GM23248 (cell line): ENCODE measurements at places on chromosomes 3 and 15.

DNA sequence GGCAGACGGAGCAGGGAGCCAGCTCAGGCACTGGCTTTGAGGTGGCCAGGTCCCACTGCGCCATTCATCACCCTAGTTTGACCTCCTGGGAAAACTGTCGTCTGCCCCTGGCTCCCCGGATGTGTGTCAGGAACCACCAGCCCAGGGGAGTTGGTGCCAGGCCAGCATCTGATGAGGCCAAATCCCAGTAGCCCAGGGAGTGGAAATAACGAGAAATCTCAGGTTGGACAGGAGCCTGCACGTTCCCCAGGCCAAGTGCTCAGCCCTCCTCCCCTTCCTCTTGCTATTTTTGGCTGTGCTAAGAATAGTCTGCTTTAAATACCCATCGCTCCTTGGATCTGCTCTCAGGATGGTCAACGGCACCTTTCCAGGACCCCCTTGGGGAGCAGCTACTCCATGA lies 93.1 kb upstream of the RPL32 start:
- DNase-seq, result peak; percentile 53

DNA sequence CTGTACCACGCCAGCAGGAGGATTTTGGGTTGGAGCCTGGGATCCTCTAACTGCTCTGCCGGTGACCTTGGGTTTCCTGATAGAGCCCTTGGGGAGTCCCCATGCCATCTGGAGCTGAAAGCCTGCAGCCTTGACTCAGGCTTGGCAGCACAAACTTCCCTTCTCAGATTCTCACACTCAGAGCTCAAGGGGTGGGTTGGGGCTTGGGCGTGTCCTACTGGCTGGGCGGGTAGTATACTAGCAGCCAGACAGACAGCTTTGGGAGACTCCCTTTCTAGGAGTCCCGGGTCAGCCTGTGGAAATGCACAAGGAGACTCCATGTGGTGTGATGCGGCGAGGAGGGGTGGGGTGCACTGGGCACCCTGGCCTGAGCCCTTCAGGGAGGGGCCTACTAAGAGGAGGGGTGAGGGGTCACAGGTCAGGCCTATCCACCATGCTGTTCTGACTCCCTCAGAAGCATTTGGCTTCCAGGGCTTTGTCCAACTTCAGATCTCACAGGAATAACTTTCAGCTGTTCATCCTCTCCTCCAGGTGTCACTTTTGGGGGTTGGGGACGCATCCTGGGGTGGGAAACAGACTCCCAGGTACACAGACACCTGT lies 21.6 kb upstream of the PLXNA1 start:
- peak; percentile 92 for DNase-seq

- DNase-seq, result no peak
Observed at GRCh38 chr3:108430540-108430939, 79.9 kb downstream of the MYH15 start.

- peak; percentile 95 for DNase-seq
Observed at GRCh38 chr3:133426721-133427120, 26.9 kb downstream of the BFSP2 start.

- DNase-seq, result no peak
Observed at GRCh38 chr3:172820492-172820891, 70.0 kb downstream of the ECT2 start.

DNA sequence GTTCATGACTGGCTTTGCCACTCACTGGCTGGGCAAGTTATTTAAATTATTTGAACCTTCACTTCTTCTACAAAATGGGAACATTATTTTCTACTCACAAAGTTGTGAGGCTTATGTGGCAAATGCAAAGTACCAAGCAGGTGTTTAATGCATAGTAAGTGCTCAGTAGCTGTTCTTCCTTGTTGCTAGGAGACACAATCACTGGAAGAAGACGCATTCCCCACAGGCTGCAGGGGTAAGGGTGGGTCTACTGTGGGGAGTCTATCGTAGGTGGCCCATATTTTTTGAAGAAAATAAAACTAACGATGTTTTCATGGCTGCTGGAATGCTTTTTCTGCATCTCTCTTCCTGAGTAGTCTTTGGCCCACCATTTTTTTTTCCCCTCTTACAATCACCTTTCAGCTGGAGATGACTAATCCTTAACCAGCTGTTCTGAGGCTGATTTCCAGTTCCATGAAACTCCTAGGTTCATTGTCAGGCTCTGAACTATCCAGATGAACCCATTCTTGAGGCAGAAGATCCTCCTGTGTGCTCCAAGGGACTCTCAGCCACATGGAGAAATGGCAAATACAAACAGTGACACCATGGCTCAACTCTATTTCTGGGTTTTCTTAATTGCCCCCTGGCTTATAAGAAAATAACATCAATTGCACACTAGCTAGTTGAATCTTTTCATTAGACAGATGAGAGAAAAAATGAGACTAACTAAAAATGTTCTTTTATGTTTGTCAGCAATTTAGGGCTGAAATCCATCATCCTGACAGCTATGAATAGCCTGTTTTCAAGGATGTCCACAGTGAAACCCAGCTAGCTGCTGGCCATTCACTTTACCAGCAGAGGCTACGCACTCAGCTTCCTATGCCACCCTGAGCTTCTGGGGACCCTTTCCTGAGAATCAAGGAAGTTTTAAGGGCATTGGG lies 108.3 kb upstream of the ETV5 start:
- DNase-seq, result no peak

- no peak for DNase-seq
Observed at GRCh38 chr3:82473864-82474541, 712.6 kb upstream of the GBE1 start.

DNA sequence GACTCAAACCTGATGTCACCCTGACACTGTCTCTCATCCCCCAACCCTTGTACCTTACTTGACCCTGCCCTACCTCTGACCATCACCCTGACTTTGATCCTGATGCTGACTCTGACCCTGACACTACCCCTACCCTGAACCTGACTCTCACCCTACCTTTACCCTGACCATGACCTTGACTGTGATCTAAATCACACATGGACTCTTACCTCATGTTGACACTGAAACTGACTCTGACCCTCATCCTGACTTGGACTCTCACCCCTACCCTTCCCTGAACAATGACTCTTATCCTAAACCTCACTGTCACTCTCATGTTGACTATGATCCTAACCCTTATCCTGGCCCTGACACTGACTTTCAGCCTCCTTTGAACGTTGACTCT lies 21.7 kb upstream of the SLC25A26 start:
- no peak for DNase-seq

DNA sequence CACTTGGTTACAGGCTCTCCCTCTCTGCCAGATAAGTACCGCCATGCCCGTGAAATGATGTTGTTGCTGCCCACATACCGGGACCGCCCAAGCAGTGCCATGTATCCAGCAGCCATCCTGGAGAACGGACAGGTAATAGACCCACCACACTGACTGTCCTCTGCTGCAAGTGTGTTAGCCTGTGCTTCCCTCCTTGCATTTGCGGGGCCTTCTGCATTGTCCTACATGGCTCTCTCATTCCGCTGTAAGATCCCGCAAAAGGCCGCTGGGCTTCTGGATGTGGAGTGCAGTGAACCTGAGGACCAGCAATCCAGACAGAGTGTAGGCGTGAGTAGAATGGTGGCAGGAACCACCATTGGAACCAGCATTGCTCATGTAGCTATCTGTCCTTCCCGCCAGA lies 10.6 kb upstream of the MANF start:
- no peak for DNase-seq

GRCh38 chr3:172137287-172138192 lies 98.2 kb downstream of the FNDC3B start:
- peak; percentile 33 for DNase-seq

GRCh38 chr3:186871403-186871924 lies 29.0 kb downstream of the ADIPOQ start:
- no peak for DNase-seq
